ENCODE measurements at places on chromosomes 1 and 21. TPM values are rescaled to one million over a fixed set of nuclear protein-coding genes. Genes with fewer than 3 reads are reported as not detected.

Gene USP21
- polyA plus RNA-seq = 24.5 TPM

Gene EFNA1
- 14.4 TPM for polyA plus RNA-seq

DNA sequence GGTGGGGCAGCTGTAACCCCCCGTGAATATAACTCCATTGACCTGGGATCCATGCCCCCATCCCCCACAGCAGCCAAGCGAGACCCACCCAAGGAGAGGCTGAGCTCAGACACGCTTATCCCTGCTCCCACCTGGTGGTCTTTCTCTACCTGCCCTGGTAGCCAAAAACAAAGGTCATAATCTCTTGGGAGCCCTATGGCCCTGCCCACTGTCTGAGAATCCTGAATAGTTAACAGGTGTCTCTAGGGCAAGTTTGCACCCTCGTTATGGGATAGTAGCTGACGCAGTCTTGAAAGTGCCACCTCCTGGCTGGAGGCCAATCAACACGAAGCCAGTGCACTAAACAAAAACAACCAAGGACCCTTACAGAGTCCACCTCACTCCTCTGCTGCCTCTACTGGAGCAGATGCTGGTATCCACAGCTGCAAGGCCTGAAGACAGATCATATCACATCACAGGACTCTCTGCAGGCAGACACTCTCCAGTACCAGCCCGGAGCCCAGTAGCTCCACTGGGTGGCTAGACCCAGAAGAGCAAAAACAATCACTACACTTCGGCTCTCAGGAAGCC lies 134.3 kb upstream of the C1orf174 start:
- H3K27ac ChIP-seq = no peak overlapping the region
- H3K36me3 ChIP-seq = no peaks in the 10 kb centered on the region
- H3K27me3 ChIP-seq = no peaks in the 10 kb centered on the region
- no peaks in the 10 kb centered on the region for H3K4me1 ChIP-seq

- no peak overlapping the region for H3K4me3 ChIP-seq
- DNase-seq = no peak
- no peak overlapping the region for H3K27ac ChIP-seq
- H3K27me3 ChIP-seq = no peaks in the 10 kb centered on the region
- peaks cover 4% of the 10 kb centered on the region for H3K36me3 ChIP-seq
Observed at GRCh38 chr1:235734335-235734734, 84.8 kb upstream of the GNG4 start.

DNA sequence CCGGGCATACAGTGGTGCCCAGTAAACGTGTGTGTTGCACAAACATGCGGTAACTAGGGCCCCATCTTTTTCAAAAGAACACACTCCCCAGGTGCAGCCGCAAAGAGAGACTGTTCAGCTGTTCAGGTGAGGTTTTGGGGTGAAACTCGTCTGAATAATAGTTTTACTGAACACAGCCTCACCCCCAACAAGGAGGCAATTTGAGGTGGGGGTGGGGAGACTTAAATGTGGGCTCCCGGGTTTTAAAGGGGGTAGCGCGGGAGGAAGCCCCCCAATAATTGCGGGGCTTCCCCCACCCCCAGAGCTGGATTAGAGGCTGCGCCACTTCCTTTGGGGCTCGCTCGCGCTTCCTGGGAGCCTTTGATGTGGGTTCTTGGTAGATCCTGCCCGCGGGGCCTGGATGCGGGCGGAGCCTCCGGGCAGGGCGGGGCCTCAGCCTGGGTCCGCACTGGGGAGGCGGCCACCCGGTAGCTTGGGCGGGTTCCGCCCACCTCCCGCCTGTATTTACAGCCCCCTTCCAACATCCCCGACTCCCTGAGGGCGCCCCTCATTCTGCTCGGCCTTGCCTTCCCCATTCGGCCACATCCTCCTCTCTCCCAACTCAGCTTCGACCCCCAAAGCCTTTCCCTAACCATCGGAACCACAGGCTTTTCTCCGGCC lies 6.4 kb upstream of the EPHA2 start:
- DNase-seq = no peak
- H3K36me3 ChIP-seq = no peaks in the 10 kb centered on the region
- H3K4me3 ChIP-seq = no peak overlapping the region
- no peak overlapping the region for H3K27ac ChIP-seq
- H3K27me3 ChIP-seq = no peaks in the 10 kb centered on the region
- H3K4me1 ChIP-seq = no peaks in the 10 kb centered on the region

GRCh38 chr1:151539321-151540020 lies 638 bp upstream of the TUFT1 start:
- no peak for DNase-seq
- peak overlapping the region; percentile 43 for H3K27ac ChIP-seq
- H3K4me3 ChIP-seq = peak overlapping the region; percentile 85
- H3K4me1 ChIP-seq = peaks cover 22% of the 10 kb centered on the region
- H3K27me3 ChIP-seq = no peaks in the 10 kb centered on the region

GRCh38 chr1:66633159-66633558 lies 99.2 kb downstream of the SGIP1 start:
- no peaks in the 10 kb centered on the region for H3K27me3 ChIP-seq
- no peak for DNase-seq
- peaks cover 23% of the 10 kb centered on the region for H3K4me1 ChIP-seq

Gene LHX4
- not detected for polyA plus RNA-seq

DNA sequence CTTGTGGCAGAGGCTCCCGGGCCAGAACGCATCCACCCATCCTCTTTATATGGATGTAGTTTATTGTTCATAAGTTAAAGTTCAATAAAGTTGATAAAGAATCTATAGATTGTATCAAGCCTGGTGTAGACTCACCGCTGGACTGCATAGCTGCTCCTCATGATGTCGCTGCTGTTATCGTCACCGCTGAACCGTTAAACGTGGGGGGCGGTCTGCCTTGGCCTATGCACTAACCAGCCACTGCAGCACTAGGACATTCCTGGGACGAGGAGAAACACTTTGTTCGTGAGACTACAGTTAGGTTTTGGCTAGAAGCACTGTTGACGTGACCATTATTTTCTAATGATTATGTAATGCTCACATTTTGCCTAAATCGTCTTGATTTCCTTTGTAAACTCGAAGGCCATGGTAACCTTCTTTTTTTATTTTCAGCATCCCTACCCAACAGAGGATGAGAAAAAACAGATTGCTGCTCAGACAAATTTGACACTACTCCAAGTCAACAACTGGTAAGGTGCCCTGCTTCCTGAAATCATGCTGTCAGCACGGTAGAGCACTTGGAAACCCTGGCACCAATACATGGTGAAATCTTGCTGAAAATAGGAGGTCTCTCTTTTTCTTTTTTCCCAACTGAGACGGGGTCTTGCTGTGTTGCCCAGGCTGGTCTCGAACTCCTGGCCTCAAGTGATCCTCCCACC lies 50.2 kb downstream of the PKNOX1 start:
- no peak for DNase-seq
- H3K4me1 ChIP-seq = no peaks in the 10 kb centered on the region
- peaks cover 5% of the 10 kb centered on the region for H3K36me3 ChIP-seq
- no peaks in the 10 kb centered on the region for H3K27me3 ChIP-seq
- no peak overlapping the region for H3K4me3 ChIP-seq

Gene EVI5
- polyA plus RNA-seq = 5.7 TPM

Gene GPR52
- 0.08 TPM for polyA plus RNA-seq

Gene SLAMF9
- 0.19 TPM for polyA plus RNA-seq

DNA sequence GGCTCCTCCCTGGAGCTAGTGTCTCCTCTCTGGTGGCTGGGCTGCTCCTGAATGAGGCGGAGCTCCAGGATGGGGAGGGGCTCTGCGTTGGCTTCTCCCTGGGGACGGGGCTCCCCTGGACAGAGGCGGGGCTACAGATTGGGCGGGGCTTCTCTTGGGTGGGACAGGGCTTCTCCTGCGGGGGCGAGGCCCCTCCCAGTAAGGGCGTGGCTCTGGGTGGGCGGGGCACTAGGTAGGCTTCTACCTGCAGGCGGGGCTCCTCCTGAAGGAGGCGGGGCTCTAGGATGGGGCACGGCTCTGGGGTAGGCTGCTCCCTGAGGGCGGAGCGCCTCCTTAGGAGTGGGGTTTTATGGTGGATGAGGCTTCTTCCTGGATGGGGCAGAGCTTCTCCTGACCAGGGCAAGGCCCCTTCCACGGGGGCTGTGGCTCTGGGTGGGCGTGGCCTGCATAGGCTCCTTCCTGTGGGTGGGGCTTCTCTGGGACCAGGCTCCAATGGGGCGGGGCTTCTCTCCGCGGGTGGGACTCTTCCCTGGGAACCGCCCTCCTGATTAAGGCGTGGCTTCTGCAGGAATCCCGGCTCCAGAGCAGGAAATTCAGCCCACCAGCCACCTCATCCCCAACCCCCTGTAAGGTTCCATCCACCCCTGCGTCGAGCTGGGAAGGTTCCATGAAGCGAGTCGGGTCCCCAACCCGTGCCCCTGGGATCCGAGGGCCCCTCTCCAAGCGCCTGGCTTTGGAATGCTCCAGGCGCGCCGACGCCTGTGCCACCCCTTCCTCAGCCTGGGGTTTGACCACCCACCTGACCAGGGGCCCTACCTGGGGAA lies 22.7 kb upstream of the ARF1 start:
- peak overlapping the region; percentile 41 for H3K4me3 ChIP-seq
- peak; percentile 91 for DNase-seq
- H3K36me3 ChIP-seq = no peaks in the 10 kb centered on the region
- no peaks in the 10 kb centered on the region for H3K4me1 ChIP-seq
- H3K27me3 ChIP-seq = peaks cover 29% of the 10 kb centered on the region

Gene AADACL3
- polyA plus RNA-seq = not detected

DNA sequence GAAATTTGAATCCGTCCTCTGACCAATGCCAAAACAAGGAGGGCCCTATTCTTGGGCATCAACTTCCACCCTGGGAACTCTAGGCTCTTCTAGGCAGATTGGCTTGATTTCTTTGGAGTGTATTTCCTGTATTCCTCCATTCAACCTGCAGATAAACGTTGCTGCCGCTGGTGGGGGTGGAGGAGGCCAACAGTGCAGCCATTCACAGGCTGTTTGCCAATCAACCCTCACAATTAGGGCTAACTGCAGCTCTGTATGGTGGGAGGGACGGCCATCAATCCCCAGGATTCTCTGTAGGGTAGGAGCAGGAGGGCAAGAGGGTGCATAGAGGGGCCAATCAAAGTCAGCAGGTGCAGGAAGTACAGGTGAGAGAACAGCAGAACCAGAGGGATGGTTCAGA lies 273.1 kb upstream of the PROX1 start:
- no peaks in the 10 kb centered on the region for H3K27me3 ChIP-seq
- H3K27ac ChIP-seq = no peak overlapping the region
- H3K36me3 ChIP-seq = no peaks in the 10 kb centered on the region
- no peaks in the 10 kb centered on the region for H3K4me1 ChIP-seq
- no peak for DNase-seq

Gene CNST
- polyA plus RNA-seq = 21.7 TPM

Gene LCE6A
- polyA plus RNA-seq = not detected

- H3K27me3 ChIP-seq = no peaks in the 10 kb centered on the region
- no peak overlapping the region for H3K27ac ChIP-seq
- H3K4me3 ChIP-seq = no peak overlapping the region
- peaks cover 3% of the 10 kb centered on the region for H3K4me1 ChIP-seq
Observed at GRCh38 chr1:88680471-88680870, 3.6 kb upstream of the PKN2 start.

GRCh38 chr1:228469413-228470162 lies 17.6 kb upstream of the RNF187 start:
- no peaks in the 10 kb centered on the region for H3K36me3 ChIP-seq
- H3K4me1 ChIP-seq = no peaks in the 10 kb centered on the region

DNA sequence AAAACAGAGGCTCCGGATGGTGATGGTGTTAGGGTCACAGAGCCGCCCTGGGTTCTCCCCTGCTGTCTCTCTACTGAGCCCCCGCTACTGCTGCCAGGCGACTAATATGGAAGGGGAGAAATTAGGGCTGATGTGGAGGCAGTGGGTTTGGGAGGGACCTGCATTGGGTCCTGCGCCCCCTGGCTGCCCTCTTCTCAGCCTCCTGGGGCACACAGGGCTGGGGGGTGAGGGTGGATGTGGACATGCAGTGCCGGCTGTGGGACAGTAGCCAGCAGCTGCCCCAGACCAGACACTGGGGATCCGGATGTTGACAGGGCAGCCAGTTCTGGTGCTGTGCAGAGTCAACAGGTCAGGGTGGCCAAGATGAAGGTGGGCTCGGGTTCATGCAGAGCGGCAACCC lies 1.5 kb upstream of the CLCNKB start:
- DNase-seq = no peak
- H3K4me3 ChIP-seq = no peak overlapping the region
- no peaks in the 10 kb centered on the region for H3K36me3 ChIP-seq

- no peaks in the 10 kb centered on the region for H3K27me3 ChIP-seq
- peaks cover 18% of the 10 kb centered on the region for H3K4me1 ChIP-seq
- DNase-seq = no peak
- no peaks in the 10 kb centered on the region for H3K36me3 ChIP-seq
- H3K27ac ChIP-seq = no peak overlapping the region
- H3K4me3 ChIP-seq = no peak overlapping the region
Observed at GRCh38 chr1:6330410-6330911, 63.1 kb downstream of the ACOT7 start.

DNA sequence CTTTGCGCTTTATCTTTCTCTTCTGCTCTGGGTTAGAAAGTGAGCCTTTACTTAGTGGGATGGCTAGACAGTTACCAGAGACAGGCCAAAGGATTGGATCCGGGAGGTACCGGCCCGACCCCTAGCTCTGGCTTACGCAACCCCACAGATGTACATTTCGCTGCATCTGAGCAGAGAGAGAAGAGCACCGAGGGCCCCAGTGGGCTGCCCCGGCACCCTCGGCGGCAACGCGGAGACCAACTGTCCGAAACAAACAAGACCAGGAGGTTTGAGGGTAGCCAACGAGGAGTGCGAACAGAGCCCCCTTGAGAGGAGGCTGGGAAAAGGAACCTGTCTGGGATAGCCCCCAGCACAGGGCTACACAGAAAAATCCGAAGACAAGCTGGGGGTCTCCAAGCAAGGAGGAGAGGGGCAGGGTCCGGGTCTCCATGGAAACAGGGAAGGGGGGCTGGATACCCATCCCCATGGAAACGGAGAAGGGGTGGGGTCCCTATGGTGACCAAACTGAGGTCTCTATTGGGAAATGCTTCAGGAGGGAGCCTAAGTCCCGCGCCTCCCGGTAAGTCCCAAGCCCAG lies 373 bp downstream of the MTF1 start:
- H3K27ac ChIP-seq = peak overlapping the region; percentile 88
- peaks cover 10% of the 10 kb centered on the region for H3K4me1 ChIP-seq
- H3K36me3 ChIP-seq = peaks cover 34% of the 10 kb centered on the region
- no peak for DNase-seq
- peak overlapping the region; percentile 95 for H3K4me3 ChIP-seq
- H3K27me3 ChIP-seq = no peaks in the 10 kb centered on the region

DNA sequence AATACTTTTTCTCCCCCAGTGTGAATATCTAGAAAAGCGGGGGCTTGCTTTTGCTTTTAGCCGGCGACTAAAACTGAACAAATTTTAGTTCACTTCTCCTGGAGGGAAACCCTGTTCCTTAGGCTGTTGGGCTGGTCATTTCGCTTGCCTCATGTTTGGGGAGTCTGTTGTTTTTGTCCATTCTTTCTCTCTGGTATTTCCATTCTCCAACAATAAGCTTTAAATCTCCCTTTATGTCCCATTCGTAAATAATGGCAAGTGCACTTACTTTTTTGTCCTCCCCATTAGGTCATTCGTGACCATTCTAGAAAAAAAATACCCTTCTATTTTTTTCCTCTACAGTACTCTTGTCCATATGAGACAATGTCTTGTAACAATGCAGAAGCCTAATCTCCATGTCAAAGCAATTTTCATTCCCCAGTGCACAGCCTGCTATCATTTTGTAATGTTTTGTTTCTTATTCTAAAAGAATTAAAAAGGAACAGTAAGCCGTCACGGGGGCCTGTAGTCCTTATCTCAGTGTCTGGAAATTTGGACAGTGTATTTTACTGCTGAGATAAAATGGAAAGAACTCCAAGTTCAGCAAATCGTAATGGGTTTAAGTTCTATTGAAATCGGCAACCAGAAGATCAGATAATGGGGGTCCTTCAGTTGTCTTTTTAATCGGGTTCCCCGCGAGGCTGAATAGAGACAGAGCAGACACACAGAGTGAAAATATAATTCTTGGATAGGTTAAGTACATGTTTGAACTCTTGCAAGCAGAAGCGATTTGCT lies 21.8 kb downstream of the PROX1 start:
- peak overlapping the region; percentile 100 for H3K27ac ChIP-seq
- no peak overlapping the region for H3K4me3 ChIP-seq
- no peaks in the 10 kb centered on the region for H3K27me3 ChIP-seq
- H3K4me1 ChIP-seq = no peaks in the 10 kb centered on the region

Gene ATP1A2
- 0.07 TPM for polyA plus RNA-seq
